ENCODE measurements at places on chromosomes 11 and 22.

- no peak for DNase-seq
Observed at GRCh38 chr22:17910561-17911311, 113.6 kb downstream of the MICAL3 start.

GRCh38 chr22:47090591-47091245 is 328.3 kb downstream of the TBC1D22A start:
- DNase-seq: no peak

DNA sequence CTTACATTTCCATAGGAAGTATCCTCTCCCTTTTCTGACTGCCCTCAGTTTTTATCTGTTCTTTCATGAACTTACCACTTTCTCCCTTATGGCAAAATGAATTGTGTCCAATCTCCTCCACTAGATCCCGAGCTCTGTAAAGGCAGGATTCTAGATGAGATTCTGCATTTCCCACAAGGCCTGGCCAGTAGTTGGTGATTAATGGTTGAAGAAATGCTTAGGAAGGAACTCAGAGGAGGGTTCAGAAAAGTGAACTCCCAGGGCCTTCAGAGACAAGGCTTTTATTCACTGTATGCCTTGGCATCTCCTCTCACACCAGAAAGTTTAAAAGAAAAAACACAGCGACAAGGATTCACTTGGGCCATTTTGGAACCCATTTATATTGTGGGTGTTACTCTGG is 66.2 kb downstream of the CCDC81 start:
- DNase-seq: no peak

GRCh38 chr11:67484847-67485311 is 2.1 kb downstream of the AIP start:
- DNase-seq: peak; percentile 73

DNA sequence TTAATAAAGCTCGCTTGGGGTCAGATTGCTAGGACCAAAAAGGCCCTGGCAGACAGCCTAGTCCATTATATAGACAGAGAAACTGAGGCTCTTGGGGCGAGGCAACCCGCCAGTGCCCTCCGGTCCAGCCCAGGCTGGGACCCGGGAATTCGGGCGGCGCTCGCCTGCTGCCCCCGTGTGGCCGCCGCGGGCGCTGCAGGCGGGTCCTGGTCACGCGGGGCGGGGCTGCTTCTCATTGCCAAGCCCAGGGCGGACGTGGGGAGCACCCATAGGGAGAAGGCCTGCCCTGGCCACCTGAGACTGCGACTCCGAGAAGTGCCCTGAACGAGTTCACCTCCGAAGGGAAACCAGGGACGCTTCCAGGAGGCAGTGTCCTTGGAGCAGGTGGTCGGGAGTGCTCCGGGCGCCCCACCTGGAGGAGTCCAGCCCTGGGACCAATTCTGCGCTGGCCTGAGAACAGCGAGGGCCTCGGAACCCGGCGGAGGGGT is 36.0 kb upstream of the CSNK1E start:
- peak; percentile 73 for DNase-seq

- no peak for DNase-seq
Observed at GRCh38 chr11:78365381-78365792, 52.2 kb downstream of the GAB2 start.

DNA sequence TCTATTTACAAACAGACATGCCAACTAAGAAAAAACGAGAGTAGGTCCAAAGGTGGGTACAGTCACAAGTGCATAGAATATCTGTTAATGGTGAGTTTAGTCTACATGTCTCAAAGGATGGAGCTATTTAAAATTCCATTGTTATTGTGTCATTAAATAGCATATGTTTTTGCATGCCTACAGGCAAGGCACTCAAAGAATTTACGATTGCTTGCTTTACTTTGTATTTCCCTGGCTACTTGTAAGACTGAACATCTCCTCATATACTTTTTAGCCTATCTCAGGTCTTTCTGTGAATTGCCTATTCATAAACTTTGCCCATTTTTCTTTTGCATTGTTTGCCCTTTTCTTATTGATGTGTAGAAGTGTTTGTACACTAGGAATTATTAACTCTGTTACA is 39.7 kb downstream of the DEUP1 start:
- DNase-seq: no peak

DNA sequence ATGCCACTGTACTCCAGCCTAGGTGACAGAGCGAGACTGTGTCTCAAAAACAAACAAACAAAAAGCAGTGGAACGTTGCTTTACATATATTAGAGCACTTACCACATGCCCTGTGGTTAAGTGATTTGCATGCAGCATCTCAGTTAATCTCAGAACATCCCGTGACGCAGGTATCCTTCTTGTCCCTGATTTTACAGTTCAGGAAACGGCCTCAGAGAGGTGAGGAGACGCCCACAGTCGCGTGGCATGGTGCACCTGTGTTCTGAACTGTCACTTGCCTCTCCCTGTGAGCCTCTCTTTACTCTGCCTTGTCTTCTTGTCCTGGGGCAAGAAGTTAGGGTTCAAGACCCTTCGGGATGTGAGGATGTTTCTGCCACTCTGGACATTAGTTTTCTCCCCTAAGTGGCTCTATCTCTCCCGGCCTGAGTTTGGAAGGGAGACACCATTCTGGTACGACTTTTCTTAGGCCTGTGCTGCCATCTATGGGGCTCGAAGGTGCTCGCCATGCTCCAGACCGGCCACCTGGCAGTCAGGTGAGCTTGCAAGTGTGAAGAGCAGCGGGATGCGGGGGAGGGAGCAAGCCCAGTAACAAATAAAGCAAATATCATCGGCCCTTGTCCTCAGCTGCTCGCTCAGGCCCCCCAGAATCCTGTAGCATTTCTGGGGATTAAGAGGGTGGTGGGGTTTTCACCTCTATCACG is 25.6 kb downstream of the YWHAH start:
- peak; percentile 70 for DNase-seq

DNA sequence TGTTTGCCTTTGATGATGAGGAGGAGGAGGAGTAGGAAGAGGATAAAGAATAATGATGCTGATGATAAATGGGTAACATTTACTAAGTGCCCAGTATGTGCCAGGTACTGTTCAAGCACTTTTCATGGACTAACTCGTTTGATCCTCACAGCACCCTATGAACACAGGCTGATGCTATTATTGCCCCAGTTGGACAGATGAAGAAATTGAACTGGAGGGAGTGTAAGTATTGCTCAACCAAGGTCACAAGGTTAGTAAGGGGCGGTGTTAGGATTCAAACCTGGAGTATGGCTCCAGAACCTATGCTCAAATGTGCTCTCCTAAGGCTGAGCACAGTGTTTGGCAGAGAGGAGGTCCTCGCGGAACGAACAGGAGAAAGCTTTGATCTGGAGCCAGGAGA is 78.6 kb downstream of the SYN3 start:
- no peak for DNase-seq

GRCh38 chr22:35446365-35446764 is 46.4 kb downstream of the MCM5 start:
- DNase-seq: no peak

- DNase-seq: no peak
Observed at GRCh38 chr22:32712644-32713355, 88.7 kb upstream of the TIMP3 start.

GRCh38 chr11:103958475-103959215 is 77.8 kb upstream of the DDI1 start:
- DNase-seq: no peak

GRCh38 chr11:32068134-32068870 is 22.6 kb upstream of the RCN1 start:
- DNase-seq: peak; percentile 42

- no peak for DNase-seq
Observed at GRCh38 chr22:49582181-49582580, 245.5 kb downstream of the BRD1 start.

GRCh38 chr11:69186316-69187260 is 30.9 kb downstream of the SMIM38 start:
- DNase-seq: peak; percentile 53

GRCh38 chr11:134079317-134079716 is 10.4 kb downstream of the JAM3 start:
- no peak for DNase-seq

DNA sequence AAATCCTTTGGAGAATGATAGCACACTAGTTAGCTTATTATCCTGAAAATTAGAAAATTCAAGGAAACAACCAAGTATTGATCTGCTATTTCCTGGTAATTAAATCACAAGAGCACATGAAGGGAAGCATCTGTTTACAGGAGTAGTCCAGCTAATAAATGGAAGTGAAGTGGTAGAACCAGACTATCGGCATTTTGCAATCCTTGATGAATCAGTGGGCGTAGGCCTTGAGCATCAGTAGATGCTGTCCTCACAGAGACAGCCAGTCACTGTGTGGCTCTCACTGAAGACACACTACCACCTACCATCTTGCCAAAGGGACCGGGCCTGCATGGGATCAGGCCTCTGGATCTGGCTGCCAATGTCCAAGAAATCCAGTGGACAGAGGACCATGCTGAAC is 69.8 kb downstream of the FBLN1 start:
- no peak for DNase-seq

GRCh38 chr11:18393581-18394274 is 635 bp upstream of the LDHA start:
- DNase-seq: peak; percentile 78

- DNase-seq: peak; percentile 81
Observed at GRCh38 chr22:18156878-18157713, 7.1 kb downstream of the USP18 start.

- no peak for DNase-seq
Observed at GRCh38 chr11:65849366-65849765, 8.6 kb downstream of the CFL1 start.

DNA sequence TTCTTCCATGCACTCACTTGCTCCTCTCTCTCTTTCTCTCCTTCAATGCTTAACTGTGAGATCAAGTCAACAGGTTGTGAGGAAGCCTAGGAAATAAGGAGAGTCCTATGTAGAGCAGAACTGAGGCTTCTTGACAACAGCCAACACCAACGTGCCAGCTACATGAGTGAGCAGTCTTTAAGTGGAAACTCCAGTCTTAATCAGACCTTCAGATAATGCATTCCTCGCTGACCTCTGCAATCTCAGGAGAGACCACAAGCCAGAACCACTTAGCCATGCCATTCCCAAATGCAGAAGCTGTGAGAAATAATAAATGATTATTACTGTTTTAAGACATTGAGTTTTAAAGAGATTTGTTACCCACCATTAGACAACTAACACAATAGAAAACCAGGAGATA is 6.1 kb upstream of the TEAD1 start:
- no peak for DNase-seq

- DNase-seq: no peak
Observed at GRCh38 chr22:19398206-19398605, 33.3 kb downstream of the HIRA start.

DNA sequence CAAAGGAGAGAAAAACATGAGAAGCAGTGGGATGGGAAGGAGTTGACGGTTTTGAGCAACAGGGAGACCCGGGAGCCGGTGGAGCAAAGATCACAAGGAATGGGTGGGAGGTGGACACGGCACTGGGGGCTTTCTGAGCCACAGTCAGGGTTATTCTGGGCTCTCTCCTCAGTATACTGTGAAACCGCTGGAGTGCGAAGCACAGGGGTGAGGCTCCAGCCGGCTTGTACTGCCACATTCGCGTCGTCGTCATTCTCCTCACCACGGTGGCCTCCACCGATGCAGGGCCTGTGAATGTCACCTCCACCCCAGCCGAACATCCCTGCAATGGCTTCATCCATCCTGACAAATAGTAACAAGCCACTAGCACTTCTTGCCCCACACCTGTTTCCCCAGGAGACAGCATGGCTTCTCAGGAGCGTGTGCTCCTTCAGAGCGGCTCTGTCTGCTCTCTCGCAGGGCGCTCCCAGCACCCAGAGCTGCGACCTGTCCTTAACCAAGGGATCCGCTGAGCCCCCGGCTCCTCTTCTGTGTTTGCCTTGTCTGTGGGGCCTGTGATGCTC is 1165.3 kb downstream of the TBC1D22A start:
- DNase-seq: no peak

GRCh38 chr11:92855607-92856405 is 113.6 kb upstream of the MTNR1B start:
- no peak for DNase-seq

GRCh38 chr11:107677924-107678631 is 33.8 kb downstream of the SLN start:
- DNase-seq: no peak

DNA sequence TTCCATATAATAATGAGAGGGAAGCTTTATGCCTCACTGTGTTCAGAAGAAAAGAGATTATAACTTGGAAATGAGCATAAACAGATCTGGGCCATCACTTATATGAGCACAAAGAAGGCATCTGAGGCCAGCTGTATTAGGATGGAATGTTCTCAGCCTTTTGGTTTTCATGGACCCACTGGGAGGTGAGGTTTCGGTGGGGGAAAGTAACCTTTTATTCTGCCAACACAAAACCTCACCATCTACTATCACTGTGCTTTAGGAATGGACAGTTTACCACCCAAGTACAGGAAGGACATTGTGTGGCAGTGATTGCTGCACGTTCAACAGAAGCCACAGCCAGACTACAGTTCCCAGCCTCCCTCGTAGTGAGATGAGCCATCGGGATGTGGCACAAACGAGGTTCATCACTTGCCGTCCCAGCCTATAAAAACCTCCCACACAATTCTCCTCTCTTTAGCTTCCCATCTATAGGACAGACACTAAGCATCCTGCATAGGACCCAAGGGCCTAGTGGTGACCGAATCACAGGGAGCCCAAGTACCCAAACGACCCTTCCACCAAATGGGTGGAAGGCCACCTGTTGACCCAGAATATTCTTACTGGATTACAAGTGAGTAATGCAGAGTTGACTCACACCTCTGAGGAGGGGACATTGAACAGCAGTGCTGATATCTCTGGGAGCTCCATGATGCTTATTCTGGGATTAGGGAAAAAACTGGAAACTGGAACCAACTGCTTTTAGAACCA is 121.5 kb upstream of the RAG2 start:
- no peak for DNase-seq

DNA sequence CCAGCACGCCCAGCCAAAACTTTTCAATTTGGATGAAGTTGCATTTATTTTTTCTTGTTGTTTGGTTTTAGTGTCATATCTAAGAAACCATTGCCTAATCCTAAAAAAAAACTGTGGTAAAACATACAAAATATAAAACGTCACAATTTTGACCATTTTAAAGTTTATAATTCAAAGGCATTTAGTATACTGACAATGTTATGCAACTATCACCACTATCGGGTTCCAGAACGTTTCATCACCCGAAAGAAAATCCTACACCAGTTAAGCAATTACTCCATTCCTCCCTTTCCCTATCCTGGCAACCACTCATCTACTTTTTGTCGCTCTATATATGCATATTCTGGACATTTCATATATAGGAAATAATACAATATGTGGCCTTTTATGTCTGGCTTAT is 30.5 kb upstream of the PHOX2A start:
- DNase-seq: no peak

DNA sequence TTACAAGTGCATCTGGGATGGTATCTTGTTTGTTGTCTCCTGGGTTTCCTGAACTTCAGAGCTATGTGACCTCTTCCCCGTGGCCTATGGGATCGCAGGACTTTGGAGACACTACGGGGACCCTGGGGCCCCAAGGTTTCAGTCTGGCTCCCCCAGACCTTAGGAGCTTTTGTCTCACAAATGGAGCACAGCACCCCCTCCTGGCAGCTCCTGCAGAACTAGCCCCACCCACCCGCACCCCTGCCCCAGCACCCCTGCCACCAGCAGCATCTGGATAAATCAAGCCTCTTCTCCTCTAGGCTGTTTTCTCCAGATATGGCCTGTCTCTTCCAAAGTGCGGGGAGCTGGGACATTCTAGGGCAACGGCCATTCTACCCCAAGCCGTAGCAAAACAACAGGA is 10.4 kb downstream of the RCOR2 start:
- peak; percentile 16 for DNase-seq

GRCh38 chr22:47322854-47323253 is 560.4 kb downstream of the TBC1D22A start:
- no peak for DNase-seq

GRCh38 chr22:28935713-28936112 is 52.3 kb downstream of the ZNRF3 start:
- DNase-seq: no peak
